ENCODE measurements at places on chromosomes 12 and 14.
A peak's percentile ranks its signal among the peaks of the same experiment; 100 is the strongest.

DNA sequence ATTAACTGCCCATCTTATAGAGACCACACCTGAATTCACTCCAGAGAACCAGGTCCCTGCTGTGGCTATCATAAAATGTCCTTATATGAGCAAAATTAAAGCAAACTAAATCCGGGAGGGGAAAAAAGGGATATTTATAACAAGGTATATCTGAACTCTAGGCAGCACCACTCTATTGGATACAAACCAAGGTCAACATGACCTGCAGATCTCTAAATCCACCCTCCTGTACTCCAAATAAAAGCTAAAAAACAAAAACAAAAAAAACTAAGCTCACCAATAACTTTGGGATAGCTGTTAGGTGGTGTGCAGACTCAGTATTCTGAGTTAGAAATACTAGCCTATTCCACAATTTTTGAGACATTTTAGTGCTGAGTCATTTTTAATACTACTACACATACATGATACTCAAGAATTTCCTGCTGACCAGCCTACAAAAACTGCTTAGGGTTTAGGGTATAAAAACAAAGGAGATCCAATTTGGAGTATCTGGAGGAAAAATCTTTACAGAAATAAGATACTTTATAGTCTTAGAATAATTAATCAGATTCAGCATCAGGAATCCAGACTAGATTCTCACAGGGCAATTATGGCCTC lies 46.6 kb upstream of the LTBP2 start:
- no peak for DNase-seq

DNA sequence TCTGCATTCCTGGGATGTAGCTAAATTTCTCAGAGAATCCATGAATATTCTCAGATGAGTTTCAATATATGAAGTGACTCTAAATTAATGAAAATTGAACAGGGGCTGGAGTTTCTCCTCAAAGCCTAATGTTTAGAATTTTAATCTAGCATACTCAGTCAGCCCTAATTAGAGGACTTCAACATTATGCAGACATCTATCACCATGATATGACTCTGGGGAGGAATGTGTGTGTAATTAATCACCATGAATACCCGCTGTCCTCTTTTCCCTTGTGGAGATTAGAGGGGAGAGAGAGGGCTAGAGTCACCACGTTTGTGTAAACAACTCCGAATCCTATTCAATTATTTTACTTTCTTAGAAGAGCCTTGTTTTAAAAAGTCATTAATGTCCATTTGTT lies 698.6 kb upstream of the MDGA2 start:
- DNase-seq, result no peak

- DNase-seq, result peak; percentile 20
Measured at GRCh38 chr14:31770271-31770670, 209.1 kb downstream of the NUBPL start.

- no peak for DNase-seq
Measured at GRCh38 chr14:71733210-71733883, 198.9 kb upstream of the RGS6 start.

DNA sequence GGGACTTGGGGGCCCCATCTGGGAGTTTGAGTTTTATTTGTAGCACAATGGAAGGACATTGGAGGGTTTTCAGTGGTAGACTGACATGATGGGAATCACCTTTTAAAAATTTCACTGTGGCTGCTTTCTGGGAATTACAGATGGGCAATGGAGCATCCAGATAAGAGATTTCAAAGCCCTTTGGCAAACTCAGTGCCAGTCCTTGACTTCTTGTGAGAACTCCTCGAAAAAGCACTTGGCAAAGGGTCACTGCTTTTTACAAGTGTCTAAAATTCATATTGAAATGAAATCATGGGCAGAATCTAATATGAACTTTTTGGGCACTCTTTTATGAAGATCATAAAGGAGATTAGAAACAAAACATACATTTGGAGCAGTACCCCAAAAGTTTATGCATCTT lies 34.3 kb upstream of the IGF1 start:
- no peak for DNase-seq

- DNase-seq, result no peak
Measured at GRCh38 chr12:31687101-31687527, 27.6 kb downstream of the ETFBKMT start.

GRCh38 chr12:2689393-2689792 lies 105.4 kb upstream of the FKBP4 start:
- DNase-seq, result no peak
